ENCODE measurements at places on chromosomes 1 and 21. TPM values are rescaled to one million over a fixed set of nuclear protein-coding genes. Genes with fewer than 3 reads are reported as not detected.
A peak's percentile ranks its signal among the peaks of the same experiment; 100 is the strongest.

The OVAAL gene
- total RNA-seq: not detected

The ADCY10 gene
- total RNA-seq: 0.94 TPM

The ERG gene
- total RNA-seq: 11.0 TPM

The ACTA1 gene
- total RNA-seq: 0.55 TPM

The FNBP1L gene
- 63.3 TPM for total RNA-seq

The OR2T29 gene
- not detected for total RNA-seq

The RIPPLY3 gene
- 0.21 TPM for total RNA-seq

The AKR7A3 gene
- 1.5 TPM for total RNA-seq

The PPM1J gene
- total RNA-seq: 1.1 TPM

The GNAT2 gene
- not detected for total RNA-seq

DNA sequence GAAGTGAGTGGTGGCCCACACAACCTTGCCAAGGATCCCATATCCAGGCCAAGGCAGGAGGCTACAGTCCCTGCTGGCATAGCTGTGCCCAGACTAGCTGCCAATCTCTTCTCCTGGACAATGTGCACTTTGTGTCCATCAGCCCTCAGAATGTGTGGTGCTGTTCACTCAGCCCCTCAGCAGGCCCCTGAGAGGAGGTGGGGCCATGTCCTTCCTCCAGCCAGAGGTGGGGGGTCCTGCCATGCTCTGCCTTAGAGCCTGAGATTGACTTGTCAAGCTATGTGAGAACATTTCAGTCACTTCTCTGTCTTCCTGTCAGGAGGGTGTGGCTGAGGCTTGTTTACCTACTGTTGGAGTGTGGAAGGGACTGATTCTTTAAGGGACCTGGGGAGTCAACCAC, 1.4 kb downstream of the NCF2 start:
- no peak for DNase-seq

DNA sequence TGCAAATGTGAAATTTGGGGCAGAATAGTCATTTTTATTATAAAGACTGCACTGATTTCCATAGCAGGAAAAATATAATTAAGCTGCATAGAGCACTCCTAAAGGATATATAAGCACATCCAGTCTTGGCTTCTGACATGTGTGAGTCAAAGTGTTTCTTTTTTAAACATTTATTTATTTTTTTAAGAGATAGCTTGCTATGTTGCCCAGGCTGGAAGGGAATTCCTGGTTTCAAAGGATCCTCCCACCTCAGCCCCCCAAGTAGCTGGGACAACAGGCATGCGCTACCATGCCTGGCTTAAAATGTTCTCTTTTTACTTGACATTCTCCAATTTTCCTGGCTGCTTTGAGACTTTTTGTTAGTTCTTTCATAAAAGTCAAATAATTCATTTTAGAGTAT, 126.1 kb downstream of the HMCN1 start:
- DNase-seq: no peak

DNA sequence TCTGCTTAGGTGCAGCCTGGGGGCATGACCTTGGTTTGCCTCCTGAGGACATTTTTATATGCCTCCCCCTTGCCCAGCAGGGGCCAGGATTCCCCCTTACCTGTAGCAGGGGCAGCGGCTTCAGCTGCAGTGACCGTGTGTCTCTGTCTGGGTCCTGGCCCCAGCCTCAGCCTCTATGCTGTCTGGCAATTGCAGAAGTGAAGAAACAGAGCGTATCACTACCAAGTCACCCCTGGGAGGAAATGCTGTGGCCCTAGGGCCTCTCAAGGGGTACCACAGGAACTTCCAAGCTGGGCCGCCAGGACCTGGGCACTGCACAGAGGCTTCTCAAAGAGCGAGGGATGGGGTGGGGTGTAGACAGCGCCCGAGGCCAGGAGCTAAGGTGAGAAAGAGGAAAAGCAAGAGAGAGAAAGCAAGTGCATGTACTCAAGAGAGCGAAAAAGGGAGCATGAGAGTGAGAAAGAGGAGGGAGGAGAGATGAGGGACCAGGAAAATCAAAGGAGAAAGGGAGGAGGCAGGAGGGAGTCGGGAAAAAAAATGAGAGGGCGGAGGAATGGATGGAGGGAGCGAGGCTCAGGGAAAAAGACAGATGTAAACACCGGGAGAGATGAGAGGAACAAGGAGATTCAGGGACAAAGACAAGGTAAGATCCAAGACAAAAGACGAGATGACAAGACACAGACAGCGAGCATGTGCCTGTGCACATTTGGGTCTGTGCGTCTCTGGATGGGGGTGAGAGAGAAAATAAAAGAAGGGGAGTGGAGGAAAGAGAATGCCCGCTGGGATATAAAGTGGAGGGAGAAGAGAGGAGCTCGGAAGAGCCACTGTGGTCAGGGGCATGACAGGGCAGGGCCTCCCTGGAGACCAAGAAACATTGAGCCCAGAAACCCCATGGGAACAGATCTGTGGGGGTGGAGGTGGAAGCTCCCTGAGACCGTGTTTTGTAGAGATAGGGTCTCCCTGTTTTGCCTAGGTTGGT, at the start of gene PTAFR:
Gene PTAFR, minus strand, starts transcription at position 199 of the 979 bp plus-strand sequence. CDS start 25,669 bp downstream, outside the sequence.
- DNase-seq: no peak

DNA sequence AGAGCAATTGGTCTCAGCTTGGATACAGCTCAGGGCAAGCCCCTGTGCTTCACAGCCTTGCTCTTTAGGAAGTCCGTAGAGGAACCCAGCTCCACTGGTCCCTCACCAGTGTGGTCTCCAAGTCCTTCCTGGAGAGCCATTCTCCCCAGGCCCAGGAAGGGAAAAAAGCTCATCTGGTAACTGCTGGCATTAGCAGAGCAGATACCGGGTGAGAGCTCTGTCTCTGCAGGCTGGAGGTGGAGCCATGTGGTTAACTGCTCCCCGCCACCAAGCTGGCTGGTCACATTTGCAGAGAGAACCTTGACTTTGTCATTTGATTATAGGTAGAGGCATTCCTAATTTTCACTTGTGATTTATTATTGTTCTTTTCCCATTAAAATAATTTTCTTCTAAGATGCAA, 169.6 kb downstream of the ROR1 start:
- DNase-seq: no peak

- DNase-seq: peak; percentile 89
Measured at GRCh38 chr1:68321084-68321685, 88.9 kb upstream of the WLS start.

DNA sequence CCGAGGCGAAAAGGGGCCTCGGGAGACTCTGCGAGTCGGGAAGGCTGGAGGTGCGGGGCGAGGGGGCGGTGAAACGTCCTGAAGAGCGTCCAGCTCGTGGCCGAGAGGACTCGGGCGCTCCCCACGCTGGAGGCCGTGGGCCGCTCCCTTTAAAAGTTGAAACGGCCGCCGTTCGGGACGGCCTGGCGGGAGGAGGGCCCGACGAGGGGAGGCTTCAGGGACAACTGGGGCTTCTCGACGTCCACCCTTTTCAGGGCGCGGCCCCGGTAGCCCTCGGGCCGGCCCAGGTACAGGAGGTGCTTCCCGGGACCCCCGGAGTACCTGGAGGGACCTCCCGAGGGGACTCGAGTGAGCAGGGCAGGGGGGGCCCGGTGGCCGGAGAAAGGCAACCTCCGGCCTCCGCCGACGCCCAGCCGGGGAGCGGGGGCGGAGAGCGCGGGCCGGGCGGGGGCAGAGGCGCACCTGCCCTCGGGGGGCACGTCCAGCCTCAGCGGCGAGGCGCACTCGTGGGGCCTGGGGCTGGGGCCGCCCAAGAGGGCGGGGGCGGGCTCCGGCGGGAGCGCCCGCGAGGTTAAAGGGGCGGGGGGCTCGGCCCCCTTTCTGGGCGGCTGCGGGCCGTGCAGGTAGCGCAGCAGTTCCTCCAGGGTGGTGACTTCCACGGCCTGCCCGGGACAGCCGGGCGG, 14.0 kb downstream of the SEMA6C start:
- DNase-seq: no peak

GRCh38 chr1:62573675-62574074, 23.6 kb upstream of the ANGPTL3 start:
- DNase-seq: no peak

DNA sequence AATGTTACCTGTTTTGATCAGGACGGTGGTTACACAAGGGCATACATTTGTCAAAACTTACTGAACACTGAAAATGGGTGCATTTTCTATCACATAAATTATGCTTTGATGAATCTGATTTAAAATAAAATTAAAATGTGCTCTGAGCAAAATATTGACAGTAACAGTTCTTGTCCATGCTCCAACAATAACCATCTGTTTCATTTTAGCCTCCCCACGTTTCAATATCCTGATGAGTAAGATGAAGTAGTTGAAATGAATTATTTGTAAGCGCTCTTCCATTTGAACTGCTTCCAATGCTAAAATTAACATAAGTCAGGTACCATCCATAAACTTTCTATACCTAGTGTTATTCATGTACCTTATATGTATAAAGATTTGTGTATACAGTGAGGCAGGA, 365.4 kb downstream of the LTN1 start:
- no peak for DNase-seq

- DNase-seq: no peak
Measured at GRCh38 chr1:173635116-173635515, at the start of gene TEX50. TSS of gene TEX50 (plus strand) at chr1:173635338. CDS start at chr1:173635522, 184 bp downstream.

DNA sequence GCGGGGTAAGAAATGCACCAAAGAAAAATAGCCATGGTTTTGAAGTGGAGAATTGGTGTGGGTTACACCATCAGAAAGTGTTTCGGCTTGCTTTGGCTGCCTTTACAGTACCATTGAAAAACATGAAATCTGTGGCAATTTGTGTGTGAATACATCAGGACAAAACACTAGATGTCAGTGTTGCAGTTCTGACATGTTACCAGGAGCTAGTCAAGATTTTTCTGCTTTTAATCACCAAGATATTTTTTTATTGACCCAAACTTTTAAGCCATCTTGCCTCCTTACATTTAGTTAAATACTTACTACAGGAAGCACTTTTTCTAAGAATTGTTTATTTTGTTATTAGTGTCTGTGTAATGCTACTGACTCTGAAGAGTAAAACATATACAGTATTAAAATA, 14.3 kb downstream of the RRP15 start:
- no peak for DNase-seq

DNA sequence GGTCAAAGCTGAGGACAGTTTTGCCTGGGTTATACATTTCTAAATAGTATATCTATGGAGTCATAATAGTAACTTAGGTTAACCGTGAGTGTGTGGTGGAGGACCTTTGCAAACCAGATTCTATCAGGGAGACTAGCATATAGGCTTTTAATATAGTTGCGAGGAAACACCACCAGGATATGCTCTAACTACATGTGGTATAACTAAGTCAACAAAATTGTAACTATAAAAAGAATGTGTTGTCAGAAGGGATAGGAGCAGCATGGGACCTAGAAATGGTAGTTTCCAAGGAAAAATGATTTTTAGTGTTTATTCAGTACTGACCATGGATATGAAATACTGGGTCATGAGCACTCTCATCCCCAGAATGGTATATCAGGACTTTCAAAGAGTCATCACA, 338.1 kb downstream of the TGFB2 start:
- DNase-seq: no peak

DNA sequence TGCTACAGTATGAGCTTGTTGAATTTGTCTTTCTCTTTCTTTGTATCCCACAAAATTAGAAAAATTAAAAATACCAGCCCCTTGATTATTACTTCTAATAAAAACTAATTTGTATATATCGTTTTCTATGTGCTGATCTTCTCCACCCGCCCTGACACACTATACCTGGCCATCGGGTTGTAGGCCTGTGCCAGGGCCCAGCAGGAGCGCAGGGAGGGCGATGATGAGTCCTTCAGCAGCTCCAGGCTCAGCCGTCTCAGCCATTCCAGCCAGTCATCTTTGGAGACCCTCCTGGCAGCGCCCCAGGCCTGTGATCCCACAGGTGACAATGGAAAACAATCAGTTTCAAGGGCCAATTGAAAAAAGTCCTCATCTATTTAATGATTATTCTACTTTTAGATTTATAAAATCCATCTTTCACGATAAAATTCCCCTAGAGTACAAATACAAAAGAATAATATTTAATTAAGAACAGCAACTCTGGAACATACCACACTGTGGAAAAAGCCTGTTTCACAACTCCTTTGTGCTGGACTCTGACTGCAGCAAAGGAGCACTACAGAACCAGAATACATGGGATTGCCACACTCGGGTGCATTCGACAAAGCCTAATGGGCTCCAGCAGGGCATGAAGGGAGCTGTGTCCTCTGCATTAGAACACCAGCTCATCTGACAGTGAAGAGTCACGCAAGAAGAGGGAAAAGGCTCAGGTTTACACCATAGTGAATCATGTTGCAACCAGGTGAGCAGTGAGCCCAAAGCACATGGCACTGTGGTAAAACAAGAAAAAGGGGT, 15.4 kb downstream of the ANGPTL7 start:
- no peak for DNase-seq

- DNase-seq: no peak
Measured at GRCh38 chr1:50981741-50982140, 11.7 kb downstream of the CDKN2C start.

GRCh38 chr1:38730511-38731397, 128.8 kb downstream of the RRAGC start:
- DNase-seq: no peak

- no peak for DNase-seq
Measured at GRCh38 chr1:216528816-216529215, 105.6 kb upstream of the USH2A start.

- DNase-seq: no peak
Measured at GRCh38 chr1:67274623-67275325, 32.9 kb upstream of the IL12RB2 start.

- no peak for DNase-seq
Measured at GRCh38 chr1:232355162-232356006, 274.5 kb downstream of the SIPA1L2 start.

- no peak for DNase-seq
Measured at GRCh38 chr1:100543640-100544039, 5.7 kb downstream of the GPR88 start.

GRCh38 chr1:6727535-6727934, 25.9 kb upstream of the DNAJC11 start:
- DNase-seq: no peak

DNA sequence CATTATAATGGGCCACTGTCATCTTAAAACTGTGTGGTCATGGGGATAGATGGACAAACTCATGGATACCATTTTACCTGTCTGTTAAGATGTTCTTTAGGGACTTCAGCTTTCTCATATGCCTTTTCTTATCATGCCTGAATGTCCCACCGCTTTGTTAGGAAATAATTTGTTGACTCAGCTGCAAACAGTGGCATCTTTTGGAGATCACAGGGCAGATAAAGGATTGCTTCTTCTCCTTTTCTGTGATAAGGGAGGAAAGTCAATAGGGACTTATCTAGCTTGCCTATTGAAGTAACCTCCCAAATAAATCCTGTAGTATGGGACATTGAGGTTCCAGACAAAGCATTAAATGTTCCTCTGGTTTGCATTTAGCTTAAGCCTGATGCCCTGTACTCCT, 79.8 kb upstream of the KIAA0040 start:
- DNase-seq: no peak

DNA sequence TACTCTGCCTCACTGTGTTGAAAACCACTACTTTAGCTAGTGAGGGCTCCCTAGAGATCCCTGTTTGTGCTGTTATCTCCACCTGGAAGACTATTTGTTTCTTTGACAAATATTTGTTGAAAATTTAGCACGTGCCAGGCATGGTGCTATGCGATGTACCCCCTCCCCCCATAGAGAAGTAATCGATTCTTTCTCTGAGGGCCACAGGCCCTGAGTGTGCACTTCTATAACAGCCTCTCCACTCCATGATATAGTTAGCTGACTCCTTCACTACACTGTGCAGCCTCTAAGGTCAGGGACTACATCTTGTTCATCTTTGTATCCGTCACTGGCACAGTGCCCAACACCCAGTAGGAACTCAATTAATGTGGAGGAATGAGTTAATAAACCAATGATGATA, 17.3 kb upstream of the RBM15 start:
- peak; percentile 11 for DNase-seq

- no peak for DNase-seq
Measured at GRCh38 chr1:225737866-225738265, 39.8 kb upstream of the SRP9 start.

Measured in osteocyte (in vitro differentiated cells).